ENCODE measurements at places on chromosomes 4 and X.

GRCh38 chr4:157389741-157390140 is 169.2 kb downstream of the GRIA2 start:
- peak; percentile 81 for DNase-seq

DNA sequence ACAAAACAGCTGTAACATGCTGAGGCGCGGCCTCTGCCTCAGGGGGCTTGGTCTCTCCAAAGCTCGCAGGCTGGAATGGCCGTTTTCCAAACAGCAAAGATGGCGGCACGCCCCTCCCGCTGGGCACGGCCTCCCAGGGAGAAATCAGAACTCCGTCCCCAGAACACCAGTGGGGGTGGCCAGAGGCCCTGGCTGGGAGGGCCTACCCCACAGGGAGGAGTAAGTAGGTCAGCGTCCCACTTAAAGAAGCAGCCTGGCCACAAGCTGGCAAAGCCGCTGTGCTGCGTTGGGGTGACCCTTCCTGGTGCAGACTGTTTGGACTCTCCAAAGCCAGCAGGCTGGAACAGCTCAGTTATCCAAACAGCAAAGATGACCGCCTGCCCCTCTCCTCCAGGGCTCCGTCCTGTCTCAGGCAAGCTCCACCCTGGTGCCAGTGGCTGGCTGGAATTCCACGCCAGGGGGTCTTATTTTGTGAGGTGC is 862.8 kb downstream of the TRIML1 start:
- no peak for DNase-seq

DNA sequence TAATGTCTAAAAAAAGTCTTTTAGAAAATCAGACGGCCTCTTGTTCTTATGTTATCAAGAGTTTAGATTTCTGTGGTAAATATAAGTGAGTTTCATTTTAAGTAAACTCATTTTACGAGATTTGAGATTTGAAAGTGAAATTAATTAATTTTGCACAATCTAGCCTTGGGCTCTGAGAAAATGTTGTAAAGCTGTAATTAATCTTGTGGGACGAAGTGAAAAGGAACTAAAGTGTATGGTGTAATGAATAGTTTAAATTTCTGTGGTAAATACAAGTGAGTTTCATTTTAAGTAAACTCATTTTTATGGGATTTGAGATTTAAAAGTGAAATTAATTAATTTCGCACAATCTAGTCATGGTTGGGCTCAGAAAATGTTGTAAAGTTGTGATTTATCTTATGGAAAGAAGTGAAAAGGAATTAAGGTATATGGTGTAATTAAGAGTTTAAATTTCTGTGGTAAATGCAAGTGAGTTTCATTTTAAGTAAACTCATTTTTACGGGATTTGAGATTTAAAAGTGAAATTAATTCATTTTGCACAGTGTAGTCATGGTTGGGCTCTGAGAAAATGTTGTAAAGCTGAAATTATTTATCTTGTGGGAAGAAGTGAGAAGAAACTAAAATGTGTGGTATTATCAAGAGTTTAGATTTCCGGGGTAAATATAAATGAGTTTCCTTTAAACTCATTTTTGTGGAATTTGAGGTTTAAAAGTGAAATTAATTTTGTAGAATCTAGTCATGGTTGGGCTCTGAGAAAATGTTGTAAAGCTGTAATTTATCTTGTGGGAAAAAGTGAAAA is 1.6 kb downstream of the SCML1 start:
- peak; percentile 13 for DNase-seq

DNA sequence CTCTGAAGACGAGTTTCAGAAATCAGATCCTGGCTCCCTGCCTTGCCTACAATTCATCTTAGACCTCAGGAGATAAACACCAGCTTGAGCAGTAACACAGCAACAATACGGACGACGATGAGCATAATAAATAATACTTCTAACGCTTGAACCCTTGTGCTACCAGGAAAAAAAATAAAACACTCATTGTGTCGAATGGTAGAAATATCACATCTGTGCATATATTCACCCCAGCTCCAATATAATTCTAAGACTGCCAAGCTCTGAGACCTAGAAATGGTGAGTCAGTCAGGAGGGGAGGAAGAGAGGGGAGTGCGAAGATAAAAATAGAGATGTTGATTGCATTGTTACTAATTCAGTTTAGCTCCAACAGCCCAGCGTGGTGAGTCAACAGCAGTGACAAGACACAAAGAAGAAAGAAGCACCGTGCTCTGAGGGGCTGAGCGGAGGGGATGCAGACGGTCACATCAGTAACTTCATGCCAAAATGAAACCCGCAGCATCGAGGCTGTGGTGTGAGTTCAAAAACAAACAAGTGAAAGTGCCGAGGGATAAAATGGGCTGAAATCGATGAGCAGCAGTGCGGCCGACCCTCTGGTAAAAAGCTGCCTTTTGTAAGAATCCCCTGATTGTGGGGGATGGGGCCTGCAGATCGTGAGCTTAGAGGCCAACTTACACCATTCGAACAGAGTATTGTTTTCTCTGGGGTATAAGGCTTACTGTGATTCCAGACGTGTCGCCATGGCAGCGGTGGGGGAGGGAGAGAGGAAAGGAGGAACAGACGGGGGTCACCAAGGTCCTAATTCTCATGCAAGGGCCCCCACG is 150.4 kb downstream of the MGST2 start:
- DNase-seq, result peak; percentile 80

GRCh38 chr4:38004062-38004461 is 43.9 kb downstream of the PTTG2 start:
- no peak for DNase-seq

GRCh38 chr4:2949782-2950125 is 13.5 kb downstream of the NOP14 start:
- no peak for DNase-seq

DNA sequence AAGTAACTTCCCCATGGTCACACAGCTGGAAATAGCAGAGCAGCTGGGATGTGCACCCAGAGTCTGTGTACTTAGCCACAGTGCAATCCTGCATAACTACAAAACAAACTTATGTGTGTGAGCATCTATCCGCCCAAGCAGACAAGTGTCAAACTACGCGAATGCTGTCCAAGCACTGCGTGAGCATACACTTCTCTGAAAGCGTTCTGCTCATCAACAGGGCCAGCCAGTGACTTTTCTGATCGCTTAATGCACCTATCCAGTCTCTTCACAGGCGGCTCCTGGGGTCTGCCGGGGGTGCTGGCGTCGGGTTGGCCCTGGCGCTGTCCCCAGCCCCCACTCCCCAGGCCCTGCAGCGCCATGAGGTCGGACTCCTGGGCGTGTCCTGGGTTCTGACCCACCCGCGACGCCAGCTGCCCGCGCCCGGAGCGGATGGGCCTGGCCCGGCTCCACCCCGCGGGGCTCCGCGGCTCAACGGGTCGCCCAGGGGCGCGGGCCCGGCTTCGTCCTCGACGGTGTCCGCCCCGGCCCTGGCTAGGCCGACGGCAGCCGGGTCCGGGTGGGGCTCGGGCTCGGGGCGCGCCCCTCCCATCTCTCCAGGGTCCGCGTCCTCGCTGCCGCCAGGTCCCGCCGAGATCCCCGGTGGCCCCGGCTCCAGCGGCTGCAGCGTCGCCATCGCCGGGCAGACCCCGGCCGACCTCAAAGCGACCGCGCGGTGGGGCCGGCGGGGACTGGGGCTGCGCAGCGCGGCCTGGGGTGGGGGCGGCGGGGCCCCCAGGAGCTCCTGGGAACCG is 1.3 kb upstream of the ZNF141 start:
- DNase-seq, result peak; percentile 27

GRCh38 chr4:149343614-149344013 is 472.0 kb downstream of the IQCM start:
- no peak for DNase-seq

GRCh38 chr4:121980643-121981042 is 28.8 kb upstream of the TRPC3 start:
- peak; percentile 19 for DNase-seq

- peak; percentile 78 for DNase-seq
Observed at GRCh38 chr4:47032405-47033106, 1.2 kb downstream of the GABRB1 start.

- DNase-seq, result no peak
Observed at GRCh38 chr4:89899152-89899551, 4.5 kb downstream of the MMRN1 start.

DNA sequence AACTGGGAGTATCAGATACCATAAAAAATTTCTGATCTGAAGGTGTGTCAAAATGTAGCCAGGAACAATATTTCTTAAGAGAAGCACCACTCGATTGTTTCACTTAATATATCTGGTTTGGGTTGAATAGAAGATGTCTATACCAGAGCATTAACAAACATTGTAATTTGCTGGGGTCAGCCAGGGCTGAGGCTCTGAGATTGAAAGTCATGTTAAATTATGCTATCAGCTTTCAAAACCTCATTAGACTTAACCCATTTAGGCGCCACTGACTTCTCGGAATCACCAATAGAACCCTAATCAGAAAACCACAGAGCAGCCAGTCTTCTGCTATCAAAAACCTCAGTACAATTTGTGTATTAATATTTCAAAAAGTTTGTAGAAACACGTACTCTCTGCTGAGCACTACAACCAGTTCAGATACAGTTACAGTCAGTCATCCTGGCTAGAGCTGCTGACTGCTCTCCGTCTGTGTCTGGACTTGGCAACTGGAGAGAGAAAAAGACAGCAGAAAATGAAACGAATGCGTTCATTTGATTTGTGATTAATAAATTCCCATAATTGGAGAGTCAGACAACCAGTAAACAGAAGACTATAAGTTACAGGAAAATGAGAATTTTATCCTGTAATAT is 848.6 kb upstream of the PABPC4L start:
- DNase-seq, result no peak

Data from lung (tissue), 17 donors.